Uterus (tissue), 4 donors: ENCODE measurements at places on chromosomes 1 and 21. TPM values are rescaled to one million over a fixed set of nuclear protein-coding genes. Genes with fewer than 3 reads are reported as not detected.

DNA sequence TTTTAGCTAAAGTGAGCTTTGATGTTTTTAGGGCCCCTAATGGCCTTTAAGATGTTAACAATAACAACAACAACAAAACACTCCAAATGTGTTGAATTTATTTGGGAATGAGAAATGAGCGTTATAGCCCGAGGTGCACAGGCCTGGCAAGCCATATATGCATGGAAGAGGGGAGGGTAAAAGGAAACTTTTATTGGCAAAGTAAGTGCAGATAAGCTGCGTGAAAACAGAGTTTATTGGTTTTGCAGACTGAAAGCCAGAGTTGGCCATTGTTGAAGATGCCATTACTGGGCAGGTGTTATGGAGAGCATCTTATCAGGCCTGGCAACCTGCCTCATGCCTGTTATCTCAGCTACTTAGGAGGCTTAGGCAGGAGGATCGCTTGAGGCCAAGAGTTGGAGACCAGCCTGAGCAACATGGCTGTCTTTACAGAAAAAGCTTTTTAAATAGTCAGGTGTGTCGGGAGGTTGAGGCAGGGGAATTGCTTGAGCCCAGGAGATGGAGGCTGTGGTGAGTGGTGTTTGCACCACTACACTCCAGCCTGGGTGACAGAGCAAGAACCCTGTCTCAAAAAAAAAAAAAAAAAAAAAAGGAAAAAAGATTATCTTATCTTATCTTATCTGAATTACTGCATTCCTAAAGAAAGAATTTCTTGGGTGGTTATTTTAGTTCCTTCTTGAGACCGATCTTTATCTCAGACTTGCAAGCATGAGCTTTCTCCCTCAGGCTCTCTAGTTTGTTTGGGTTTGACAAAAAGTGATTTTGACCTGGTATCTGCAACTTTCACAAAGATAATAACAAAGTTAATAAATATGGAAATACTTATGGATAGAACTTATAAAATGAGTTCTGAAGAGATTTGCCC is 1.7 kb downstream of the PATJ start:
- peak overlapping the region; percentile 94 for H3K27ac ChIP-seq
- H3K4me1 ChIP-seq: peaks cover 4% of the 10 kb centered on the region
- H3K27me3 ChIP-seq: no peaks in the 10 kb centered on the region
- no peak overlapping the region for H3K4me3 ChIP-seq
- H3K36me3 ChIP-seq: no peaks in the 10 kb centered on the region

Gene GSTM5
- total RNA-seq: 22.9 TPM

Gene RAB3B
- not detected for total RNA-seq

GRCh38 chr1:216095400-216095799 is 327.8 kb downstream of the USH2A start:
- no peak overlapping the region for H3K27ac ChIP-seq
- H3K4me1 ChIP-seq: no peaks in the 10 kb centered on the region
- no peak for DNase-seq
- no peaks in the 10 kb centered on the region for H3K36me3 ChIP-seq
- H3K27me3 ChIP-seq: no peaks in the 10 kb centered on the region
- no peak overlapping the region for H3K4me3 ChIP-seq

Gene TMEM52
- total RNA-seq: not detected

DNA sequence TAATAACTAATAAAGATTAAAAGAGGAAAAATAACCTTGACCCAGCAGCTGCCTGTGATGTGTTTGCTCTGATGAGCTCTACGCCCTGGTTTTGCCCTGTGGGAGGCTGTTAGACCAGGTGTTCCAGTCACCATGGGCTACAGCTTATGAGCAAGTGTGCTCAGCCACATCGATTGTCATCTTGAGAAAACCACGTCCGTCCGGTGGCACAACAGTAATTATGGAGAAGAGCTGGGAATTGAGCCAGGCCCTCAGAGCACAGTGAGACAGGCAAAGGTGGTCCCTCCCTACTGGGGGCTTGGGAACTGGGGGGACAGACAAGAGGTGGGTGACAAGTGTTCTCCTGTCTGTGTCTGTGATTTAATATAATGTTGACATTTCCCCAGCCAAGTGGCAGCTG is 420.5 kb downstream of the MATN1 start:
- H3K36me3 ChIP-seq: no peaks in the 10 kb centered on the region
- H3K4me1 ChIP-seq: no peaks in the 10 kb centered on the region
- no peaks in the 10 kb centered on the region for H3K27me3 ChIP-seq
- no peak overlapping the region for H3K4me3 ChIP-seq

Gene SLAMF9
- total RNA-seq: not detected

Gene PLA2G2C
- total RNA-seq: not detected

- H3K4me3 ChIP-seq: no peak overlapping the region
- no peaks in the 10 kb centered on the region for H3K4me1 ChIP-seq
- no peak for DNase-seq
- no peak overlapping the region for H3K27ac ChIP-seq
Observed at GRCh38 chr1:114502080-114502479, 8.9 kb downstream of the TRIM33 start.

DNA sequence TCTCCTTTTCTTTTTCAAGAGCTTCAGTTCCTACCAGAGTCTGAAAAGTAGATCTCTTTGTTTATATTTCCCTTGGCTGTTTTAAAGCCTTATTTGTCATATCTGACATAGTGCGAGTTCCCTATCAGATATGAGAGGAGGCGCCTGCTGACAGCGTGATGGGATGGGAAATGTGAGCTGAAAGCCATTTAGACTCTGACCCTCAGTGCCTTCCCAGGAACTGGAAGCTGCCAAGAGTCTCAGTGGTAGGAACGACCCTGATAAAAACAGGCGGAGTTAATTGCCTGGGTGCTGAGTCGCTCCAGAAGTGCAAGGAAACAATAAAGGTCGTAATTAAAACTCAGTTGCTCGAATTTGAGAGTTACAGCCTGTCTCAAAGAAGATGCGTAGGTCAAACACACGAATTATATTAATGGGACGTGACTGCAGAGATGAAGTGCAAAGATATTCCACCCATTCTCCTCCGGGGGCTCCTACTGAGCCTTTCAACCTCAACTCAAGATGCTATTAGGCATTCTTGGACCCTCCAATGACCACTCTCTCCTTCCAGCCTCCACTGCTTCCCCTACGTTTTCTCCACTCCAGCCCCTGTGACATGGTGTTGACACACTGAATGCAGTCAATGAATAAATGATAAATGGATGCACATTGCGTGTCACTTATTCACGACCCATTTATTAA is 84.6 kb downstream of the KAZN start:
- no peaks in the 10 kb centered on the region for H3K36me3 ChIP-seq
- no peaks in the 10 kb centered on the region for H3K4me1 ChIP-seq
- DNase-seq: no peak
- no peaks in the 10 kb centered on the region for H3K27me3 ChIP-seq
- no peak overlapping the region for H3K4me3 ChIP-seq

GRCh38 chr1:55869065-55869464 is 653.9 kb upstream of the USP24 start:
- H3K36me3 ChIP-seq: no peaks in the 10 kb centered on the region
- H3K27ac ChIP-seq: no peak overlapping the region

DNA sequence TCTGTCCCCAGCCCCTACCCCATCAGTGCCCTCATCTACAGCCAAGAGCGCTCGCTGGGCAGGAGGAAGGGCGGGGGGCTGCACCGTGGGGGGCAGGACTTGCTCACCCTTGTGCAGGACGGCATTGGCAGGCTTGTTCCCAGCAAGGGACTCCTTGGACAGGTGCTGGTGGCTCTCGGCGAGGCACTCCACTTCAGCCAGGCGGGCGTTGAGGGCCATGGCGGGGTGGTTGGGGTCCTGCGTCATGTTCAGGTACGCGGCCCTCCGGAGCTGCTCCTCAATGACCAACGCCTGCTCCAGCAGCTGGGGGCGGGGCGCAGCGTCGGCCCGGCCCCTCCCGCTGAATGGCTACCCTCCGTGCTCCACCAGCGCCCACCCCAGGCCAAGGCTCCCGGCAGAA is 64.0 kb downstream of the KCNAB2 start:
- H3K27me3 ChIP-seq: no peaks in the 10 kb centered on the region
- no peaks in the 10 kb centered on the region for H3K36me3 ChIP-seq
- DNase-seq: no peak
- no peak overlapping the region for H3K27ac ChIP-seq
